ENCODE measurements at places on chromosomes 12 and 14.

DNA sequence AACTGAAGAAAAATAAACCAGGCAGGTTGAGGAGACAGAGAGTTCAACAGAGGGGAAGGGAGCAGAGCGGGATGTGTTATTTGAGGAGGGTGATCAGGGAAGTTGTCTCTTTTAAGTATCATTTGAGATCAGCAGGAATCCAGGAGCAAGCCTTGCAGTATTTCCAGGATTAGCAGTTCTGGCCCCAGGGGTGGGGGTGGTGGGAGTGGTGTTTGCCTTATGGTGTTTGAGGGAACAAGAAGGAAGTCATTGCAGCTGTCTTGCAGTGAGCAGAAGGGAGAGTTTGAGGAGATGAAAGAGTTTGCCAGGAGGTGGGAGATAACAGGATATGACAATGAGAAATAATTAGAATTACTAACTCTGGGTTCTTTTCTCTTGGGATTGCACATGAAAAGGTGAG is 418.6 kb downstream of the NELL2 start:
- DNase-seq = no peak

GRCh38 chr14:40616579-40616978 is 990.1 kb upstream of the LRFN5 start:
- no peak for DNase-seq

GRCh38 chr12:66719862-66720261 is 41.0 kb upstream of the GRIP1 start:
- no peak for DNase-seq

- DNase-seq = no peak
Observed at GRCh38 chr14:47102472-47102871, 450.9 kb upstream of the RPL10L start.

GRCh38 chr14:68626386-68626785 is 166.5 kb downstream of the ZFP36L1 start:
- no peak for DNase-seq

- DNase-seq = peak; percentile 61
Observed at GRCh38 chr12:96061864-96062453, 26.6 kb upstream of the LTA4H start.

DNA sequence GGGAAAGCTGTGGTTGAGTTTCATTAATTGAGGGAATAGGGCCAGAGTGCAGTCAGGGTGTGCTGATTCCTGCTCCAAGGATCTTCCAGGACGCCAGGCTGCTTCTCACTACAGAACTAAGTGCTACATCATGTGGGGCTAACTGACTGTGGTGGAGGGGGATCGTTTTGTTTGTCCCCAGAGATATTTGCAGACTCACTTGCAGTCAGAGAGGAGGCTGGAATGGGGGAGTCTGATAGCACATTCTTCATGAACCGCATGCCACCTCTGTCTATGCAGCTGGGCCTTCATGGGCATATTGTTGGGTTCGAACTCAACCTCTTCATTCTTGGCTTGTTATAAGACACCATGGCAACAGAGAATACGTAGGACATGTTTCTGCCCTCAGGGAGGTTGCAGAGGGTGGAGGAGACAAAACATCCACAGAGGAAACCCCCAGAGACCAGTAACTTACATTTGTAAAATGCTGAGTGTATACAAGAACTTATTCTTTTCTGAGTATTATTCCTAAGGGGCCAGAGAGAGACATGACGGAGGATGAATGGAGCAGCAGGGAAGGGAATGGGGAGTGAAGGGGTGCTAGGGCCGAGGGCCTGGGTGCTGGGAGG is 13.0 kb downstream of the KRT7 start:
- no peak for DNase-seq

- DNase-seq = no peak
Observed at GRCh38 chr12:4244868-4245267, 28.7 kb upstream of the CCND2 start.

- DNase-seq = no peak
Observed at GRCh38 chr12:132352896-132353800, 23.8 kb upstream of the GALNT9 start.

- DNase-seq = no peak
Observed at GRCh38 chr12:78489990-78490389, 374.6 kb upstream of the SYT1 start.

GRCh38 chr14:58904776-58905175 is 267.0 kb downstream of the DACT1 start:
- DNase-seq = no peak

GRCh38 chr14:67703997-67704396 is 2.3 kb downstream of the RDH12 start:
- DNase-seq = no peak

DNA sequence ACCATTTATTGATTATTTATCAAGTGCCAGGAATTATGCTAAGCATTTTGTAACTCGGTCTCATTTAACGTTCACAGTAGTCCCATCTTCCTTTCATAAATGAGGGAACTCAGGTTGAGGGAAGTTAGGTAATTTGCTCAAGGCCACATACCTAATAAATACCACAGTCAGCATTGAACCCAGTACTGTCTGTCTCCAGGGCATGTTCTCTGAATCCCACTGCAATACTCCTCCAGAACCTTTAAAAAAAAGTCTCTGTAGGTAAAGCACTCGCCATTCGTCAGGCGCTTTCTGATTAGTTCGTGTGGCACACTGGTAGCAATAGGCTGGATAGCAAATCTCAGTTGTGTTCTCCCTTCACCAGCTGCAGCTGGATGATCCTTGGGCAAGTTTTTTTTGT is 14.3 kb downstream of the SLC17A8 start:
- no peak for DNase-seq

DNA sequence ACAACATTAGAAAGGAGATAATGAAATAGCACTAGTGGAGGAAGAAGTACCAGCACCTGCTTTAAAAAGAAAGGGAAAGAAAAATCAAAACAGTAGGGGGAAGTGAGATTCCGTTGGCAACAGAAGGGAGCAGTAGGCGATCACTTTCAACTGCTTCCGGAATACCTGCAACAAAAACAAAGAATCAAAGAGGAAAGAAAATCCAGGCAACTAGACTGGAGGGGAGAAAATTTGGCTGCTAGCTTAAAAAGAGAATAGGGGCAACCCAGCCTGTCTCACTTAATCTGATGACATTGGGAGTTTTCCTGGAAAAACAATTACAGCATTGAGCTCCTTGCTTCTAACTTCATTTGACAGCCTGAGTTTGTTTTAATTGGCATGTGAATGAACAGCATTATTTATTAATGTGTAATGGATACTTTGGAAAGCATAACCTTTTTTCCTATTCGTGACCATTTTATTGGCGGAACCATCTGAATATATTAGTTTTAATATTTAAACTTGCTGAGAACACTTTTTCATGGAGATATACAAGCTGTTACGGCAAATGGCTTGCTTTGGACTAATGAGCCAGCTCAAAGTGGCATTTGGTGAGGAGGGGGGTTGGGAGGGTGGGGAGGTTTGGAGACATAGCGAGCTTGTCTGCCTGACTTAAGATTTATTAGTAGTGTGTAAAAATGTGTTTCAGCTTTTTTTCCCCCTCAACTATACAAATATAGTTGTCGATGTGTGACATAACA is 2.5 kb upstream of the DACT1 start:
- DNase-seq = no peak

DNA sequence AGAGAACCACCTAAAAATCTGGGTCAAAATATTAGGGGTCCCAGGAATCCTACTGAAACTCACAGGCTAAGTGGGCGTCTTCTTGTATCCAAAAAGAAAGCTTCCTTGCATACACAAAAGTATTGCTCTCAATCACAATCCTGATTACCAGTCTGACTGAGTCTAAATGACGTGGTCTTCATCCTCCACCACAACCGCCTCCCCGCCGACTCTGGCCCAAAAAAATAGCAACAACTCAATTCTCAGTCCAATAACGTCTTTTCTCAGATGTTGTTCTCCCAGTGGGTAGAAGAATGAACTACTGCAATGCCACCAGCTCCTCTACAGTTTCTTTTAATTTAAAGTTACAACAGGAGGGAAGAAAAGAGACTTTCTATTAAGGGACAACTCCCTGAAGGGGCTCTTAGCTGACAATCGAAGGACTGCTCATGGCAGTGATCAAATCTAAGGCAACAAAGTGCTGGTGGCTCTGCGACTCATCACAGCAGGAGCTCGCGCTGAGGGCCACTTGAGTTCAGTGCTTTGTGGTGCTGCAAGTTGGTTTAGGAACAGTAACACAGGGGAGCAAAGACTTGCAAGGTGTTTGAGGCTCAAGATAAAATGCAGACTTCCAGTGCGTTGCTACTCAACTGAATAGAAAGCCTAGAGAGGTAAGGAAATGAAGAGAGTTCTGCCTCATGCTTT is 394.1 kb downstream of the BCAT1 start:
- DNase-seq = no peak

DNA sequence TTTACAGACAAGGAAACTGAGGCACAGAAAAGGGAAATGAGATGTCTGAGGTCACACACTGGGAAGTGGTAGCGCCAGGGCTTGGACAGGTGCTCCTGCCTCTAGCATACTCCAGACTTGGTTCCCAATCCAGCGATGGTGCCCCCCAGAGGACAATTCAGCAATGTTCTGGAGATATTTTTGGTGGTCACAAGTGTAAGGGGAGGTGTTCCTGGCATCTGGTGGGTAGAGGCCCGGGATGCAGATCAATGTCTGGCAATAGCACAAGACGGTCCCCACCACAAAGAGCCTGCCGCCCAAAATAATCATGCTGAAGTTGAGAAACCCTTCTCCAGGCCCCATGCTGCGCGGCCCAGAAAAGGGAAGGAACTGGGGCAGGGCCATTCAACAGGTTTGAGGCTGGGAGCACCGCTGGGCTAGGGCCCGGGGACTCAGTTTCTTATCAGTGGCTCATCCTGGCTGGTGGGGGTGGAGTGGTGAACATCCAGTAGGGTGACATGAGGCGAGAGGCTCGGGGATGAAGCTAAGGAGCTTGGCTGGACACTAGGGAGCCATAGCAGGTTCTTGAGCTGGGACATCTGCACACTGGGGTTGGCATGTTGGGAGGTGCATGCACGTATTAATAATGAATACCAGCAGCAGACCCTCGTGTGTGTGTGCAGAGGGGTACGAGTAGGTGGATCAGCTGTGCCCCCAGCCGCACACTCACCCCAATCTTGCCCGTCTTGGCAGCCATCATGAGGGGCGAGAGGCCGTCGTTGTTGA is 35.1 kb downstream of the TRPV4 start:
- no peak for DNase-seq

DNA sequence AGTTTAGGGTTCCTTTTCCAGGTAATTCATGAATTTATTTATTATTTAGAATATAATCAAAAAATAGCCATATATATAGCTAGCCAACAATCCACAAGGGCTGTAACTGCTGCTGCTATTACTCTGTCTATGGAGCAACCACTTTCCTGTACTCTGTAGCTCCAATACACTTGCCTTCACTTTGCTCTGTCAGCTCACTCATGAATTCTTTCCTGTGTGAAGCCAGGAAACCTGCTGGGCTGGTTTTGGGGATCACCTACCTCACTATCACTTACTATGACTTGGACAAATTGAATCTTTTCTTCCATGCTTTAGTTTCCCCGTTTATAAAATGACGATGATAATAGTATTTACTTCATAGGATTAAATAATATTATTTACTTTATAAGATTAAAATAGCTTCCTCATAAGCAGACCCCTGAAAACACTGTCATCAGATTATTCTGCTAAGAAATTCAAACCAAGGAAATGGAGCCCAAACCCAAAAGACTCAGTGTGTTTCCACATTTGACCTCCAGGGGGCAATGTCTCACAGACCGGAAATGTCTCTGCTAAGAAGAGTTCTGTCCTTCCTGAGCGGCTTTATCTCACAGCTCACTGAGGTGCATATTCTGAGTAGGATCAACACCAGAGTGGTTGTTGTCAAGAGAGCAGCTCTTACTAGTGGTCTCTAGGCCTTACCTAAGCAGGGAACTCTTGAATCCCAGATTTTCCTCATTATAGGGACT is 457.1 kb downstream of the DAD1 start:
- DNase-seq = no peak

GRCh38 chr14:87999277-87999676 is 5.7 kb upstream of the GPR65 start:
- DNase-seq = no peak

DNA sequence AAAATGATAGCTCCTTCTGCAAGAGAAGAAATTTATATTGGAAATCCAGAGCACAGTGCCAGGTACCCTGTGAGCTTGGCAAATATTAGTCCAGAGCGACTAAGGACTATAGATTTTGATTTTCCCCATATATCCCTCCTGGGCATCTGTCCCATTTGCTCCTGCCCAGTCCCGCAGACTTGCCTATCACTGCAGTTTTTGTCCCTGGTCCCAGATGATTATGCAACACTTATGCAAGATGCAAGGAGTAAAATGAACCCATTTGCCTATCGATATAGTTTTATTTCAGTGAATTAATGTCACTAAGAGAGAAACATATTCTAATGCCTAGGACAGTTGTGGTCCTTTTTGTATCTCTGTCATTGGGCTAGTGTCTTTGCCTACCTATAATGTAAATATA is 215.9 kb upstream of the BMP4 start:
- DNase-seq = no peak

DNA sequence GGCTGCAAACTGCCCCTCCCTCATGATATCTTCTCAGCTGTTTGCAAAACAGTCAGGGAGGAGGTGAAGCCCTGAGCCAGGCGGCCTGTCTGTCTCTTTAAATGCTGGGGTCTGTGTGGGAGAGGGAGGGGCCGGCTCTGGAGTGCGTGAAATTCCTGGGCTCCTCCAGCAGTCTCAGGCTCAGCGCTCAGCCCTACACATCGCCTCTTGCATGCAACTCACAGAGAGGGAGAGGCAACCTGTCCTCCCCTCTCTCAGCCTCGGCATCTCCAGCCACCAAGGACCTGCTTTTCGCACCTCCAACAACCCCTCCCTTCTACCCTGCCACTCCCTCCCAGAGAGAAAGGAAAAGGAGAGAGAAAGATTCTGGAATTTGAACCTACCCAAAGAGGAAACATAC is at the start of gene NRXN3:
Gene NRXN3 (plus strand): TSS at position 171 of the 400 bp plus-strand sequence. CDS start 72,721 bp downstream, outside the sequence.
- no peak for DNase-seq

DNA sequence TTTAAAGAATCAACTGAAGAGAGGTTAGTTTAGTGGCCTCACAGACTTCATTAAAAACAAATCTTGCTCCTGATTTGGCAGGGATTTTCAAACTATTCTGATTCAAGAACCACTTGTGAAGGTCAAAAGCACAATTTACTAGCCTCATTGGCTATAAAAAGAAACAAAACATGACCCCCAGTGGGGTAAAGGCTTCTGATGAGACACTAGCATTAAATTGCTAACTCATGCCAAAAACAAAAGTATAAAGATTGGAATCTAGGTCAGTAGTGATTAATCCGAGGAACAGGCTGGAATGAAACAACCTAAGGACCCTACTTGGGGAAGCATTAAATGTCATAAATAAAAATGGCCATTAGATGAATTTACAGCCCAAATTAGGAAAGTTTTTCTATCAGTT is 312.3 kb downstream of the PAWR start:
- DNase-seq = no peak

GRCh38 chr14:99524804-99525698 is 43.8 kb downstream of the CCNK start:
- no peak for DNase-seq

DNA sequence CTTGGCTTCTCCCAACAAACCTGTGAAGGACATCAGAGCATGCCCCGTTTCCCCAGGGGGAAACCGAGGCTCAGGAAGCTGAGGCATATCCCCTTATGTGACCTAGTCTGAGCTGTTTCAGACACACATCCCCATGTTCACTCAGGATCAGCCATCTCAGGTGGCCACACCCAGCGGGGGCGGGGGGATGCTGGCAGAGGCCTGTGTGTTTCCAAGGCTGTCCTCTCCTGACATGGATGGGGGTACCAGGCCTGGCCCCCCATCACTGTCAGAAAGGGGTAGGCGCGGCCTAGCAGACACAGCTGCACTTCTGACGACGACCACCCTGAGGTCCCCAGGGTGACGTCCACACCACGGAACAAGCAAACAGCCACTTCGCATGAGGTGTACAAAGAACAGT is 22.1 kb downstream of the CCDC85C start:
- DNase-seq = no peak

GRCh38 chr12:38930990-38931389 is 25.6 kb upstream of the CPNE8 start:
- no peak for DNase-seq

- no peak for DNase-seq
Observed at GRCh38 chr14:93040443-93040842, 75.3 kb downstream of the ITPK1 start.

Data from HS-5 (cell line).